ENCODE measurements at places on chromosomes 5 and 9. TPM values are rescaled to one million over a fixed set of nuclear protein-coding genes. Genes with fewer than 3 reads are reported as not detected.

- H3K4me3 ChIP-seq = no peak overlapping the region
- no peak overlapping the region for H3K27ac ChIP-seq
Observed at GRCh38 chr5:93246090-93246855, 334.7 kb downstream of the NR2F1-AS1 start.

DNA sequence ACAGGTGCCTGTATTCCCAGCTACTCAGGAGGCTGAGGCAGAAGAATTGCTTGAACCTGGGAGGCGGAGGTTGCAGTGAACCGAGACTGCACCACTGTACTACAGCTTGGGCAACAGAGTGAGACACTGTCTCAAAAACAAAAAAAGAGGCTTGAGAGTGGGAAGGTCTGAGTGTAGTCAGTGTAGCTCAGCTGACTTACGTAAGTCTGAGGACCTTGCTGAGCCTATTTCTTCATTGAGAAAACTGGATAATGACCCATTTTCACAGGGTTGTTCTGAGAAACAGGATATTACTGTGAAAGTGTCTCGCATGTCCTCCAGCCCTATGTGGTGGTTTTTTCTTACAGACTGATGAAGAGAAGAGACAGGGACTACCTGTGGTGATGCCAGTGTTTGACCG is 66.7 kb downstream of the WDR41 start:
- H3K27ac ChIP-seq = peak overlapping the region; percentile 85
- H3K4me3 ChIP-seq = no peak overlapping the region
- peaks cover 54% of the 10 kb centered on the region for H3K4me1 ChIP-seq
- H3K27me3 ChIP-seq = no peaks in the 10 kb centered on the region
- H3K36me3 ChIP-seq = no peaks in the 10 kb centered on the region
- DNase-seq = no peak

- no peaks in the 10 kb centered on the region for H3K4me1 ChIP-seq
- H3K27ac ChIP-seq = no peak overlapping the region
- no peaks in the 10 kb centered on the region for H3K27me3 ChIP-seq
- H3K4me3 ChIP-seq = no peak overlapping the region
Observed at GRCh38 chr9:68967800-68968199, 46.1 kb downstream of the PRKACG start.

Gene PDGFRB
- total RNA-seq = 5.9 TPM

Gene IFNE
- 0.34 TPM for total RNA-seq

Gene IFNA21
- total RNA-seq = not detected

DNA sequence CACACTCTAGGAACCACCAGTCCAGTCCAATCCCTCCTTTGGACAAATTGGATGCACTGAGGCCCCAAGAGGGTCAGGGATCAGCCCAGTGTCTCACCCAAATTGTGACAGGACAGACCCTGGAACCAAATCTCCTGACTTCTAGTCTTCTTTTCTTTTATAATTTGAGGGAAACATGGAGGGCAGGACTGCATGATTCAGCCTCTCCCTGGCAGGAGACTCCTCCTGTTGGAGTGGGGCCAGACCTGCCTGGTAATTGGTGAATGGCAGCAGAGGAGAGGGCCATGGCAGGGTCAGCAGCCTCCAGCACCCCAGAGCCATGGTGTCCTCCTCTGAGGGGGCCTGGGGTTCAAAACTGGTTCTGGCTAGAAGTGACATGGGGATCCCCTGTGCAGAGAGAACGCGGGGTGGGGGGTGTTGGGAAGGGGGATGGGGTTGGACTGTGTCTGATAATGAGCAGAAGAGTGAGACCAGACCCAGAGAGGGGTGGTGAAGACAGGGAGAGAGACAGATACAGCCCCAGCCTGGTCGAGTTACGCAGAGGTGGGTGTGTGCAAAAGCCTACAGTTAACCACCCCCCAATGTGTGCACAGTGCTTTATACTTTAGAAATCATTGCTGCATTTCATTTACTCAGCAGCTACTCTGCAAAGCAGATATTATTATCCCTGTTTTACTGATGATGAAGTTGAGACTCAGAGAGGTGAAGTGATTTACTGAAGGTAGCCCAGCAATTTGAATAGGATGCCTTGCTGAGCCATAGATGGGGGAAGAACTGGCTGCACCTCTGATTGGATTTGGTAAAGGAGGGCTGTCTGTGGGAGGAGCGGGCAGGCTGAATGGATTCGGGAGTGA is 3.8 kb upstream of the SYNPO start:
- no peaks in the 10 kb centered on the region for H3K27me3 ChIP-seq
- no peak overlapping the region for H3K4me3 ChIP-seq
- peaks cover 52% of the 10 kb centered on the region for H3K4me1 ChIP-seq
- no peaks in the 10 kb centered on the region for H3K36me3 ChIP-seq
- H3K27ac ChIP-seq = peak overlapping the region; percentile 79

- no peak overlapping the region for H3K27ac ChIP-seq
- no peaks in the 10 kb centered on the region for H3K4me1 ChIP-seq
- no peak overlapping the region for H3K4me3 ChIP-seq
- DNase-seq = no peak
- H3K36me3 ChIP-seq = no peaks in the 10 kb centered on the region
- H3K27me3 ChIP-seq = no peaks in the 10 kb centered on the region
Observed at GRCh38 chr9:79257790-79258351, 313.9 kb upstream of the TLE4 start.

Gene TTLL11
- 4.7 TPM for total RNA-seq

- DNase-seq = no peak
- no peaks in the 10 kb centered on the region for H3K27me3 ChIP-seq
- no peaks in the 10 kb centered on the region for H3K4me1 ChIP-seq
- H3K4me3 ChIP-seq = no peak overlapping the region
- no peak overlapping the region for H3K27ac ChIP-seq
Observed at GRCh38 chr9:132395560-132395959, 11.1 kb downstream of the TTF1 start.

GRCh38 chr5:174839196-174839595 is 114.8 kb downstream of the MSX2 start:
- H3K27ac ChIP-seq = no peak overlapping the region
- H3K27me3 ChIP-seq = no peaks in the 10 kb centered on the region
- H3K4me1 ChIP-seq = no peaks in the 10 kb centered on the region
- no peaks in the 10 kb centered on the region for H3K36me3 ChIP-seq

Gene C1QTNF3
- 4.4 TPM for total RNA-seq

- no peaks in the 10 kb centered on the region for H3K36me3 ChIP-seq
- H3K4me1 ChIP-seq = peaks cover 26% of the 10 kb centered on the region
- H3K4me3 ChIP-seq = no peak overlapping the region
- no peaks in the 10 kb centered on the region for H3K27me3 ChIP-seq
- peak overlapping the region; percentile 89 for H3K27ac ChIP-seq
Observed at GRCh38 chr5:173645437-173645807, 29.0 kb upstream of the BOD1 start.

Gene DNM1
- 3.9 TPM for total RNA-seq

DNA sequence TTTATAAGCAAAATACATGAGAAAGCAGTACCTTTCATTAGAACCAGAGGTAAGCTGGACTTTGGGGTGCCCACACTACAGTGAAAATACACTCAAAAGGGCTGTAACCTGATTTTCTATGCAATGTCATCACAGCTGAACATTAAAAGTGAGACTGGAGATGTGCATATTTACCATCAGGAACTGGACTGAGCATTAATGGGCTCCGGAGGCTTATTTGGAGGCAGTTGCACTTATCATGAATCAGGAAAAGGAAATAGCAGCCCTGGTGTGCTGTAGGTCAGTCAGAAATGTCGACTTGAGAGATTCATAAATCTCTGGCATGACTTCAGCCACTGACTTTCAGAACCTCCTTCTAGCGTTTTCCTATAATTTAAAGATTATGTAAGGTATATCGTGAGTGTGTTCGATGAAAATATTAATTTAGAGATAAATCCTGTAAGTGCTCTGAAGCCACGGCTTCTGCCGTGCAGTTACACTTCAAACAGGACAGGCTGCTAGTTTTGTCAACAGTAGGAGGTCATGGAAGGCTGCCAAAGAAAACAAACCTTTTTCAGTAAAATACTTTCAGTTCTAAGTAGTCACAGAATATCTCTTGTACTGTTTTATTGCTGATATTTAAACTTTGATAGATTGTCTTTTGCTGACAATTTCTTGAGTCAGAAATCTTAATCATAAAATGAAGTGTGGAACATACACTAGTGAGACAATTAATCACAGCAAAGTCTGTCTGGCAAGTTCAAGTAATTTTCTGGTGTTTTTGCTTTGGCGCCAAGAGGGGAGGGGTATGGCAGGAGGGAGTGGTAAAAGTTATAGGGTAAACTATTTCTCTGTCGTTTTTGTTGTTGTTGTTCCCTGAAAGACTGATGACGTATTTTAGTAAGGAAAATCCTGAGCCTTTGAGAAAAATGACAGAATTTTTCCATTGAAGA is 939.7 kb downstream of the NR2F1-AS1 start:
- no peak overlapping the region for H3K4me3 ChIP-seq
- no peak overlapping the region for H3K27ac ChIP-seq
- no peak for DNase-seq
- H3K36me3 ChIP-seq = no peaks in the 10 kb centered on the region
- H3K27me3 ChIP-seq = no peaks in the 10 kb centered on the region

Gene MFAP3
- 24.1 TPM for total RNA-seq

GRCh38 chr5:94086194-94086593 is 344.8 kb upstream of the POU5F2 start:
- H3K27me3 ChIP-seq = no peaks in the 10 kb centered on the region
- H3K4me1 ChIP-seq = no peaks in the 10 kb centered on the region
- no peak for DNase-seq
- H3K4me3 ChIP-seq = no peak overlapping the region
- no peaks in the 10 kb centered on the region for H3K36me3 ChIP-seq

DNA sequence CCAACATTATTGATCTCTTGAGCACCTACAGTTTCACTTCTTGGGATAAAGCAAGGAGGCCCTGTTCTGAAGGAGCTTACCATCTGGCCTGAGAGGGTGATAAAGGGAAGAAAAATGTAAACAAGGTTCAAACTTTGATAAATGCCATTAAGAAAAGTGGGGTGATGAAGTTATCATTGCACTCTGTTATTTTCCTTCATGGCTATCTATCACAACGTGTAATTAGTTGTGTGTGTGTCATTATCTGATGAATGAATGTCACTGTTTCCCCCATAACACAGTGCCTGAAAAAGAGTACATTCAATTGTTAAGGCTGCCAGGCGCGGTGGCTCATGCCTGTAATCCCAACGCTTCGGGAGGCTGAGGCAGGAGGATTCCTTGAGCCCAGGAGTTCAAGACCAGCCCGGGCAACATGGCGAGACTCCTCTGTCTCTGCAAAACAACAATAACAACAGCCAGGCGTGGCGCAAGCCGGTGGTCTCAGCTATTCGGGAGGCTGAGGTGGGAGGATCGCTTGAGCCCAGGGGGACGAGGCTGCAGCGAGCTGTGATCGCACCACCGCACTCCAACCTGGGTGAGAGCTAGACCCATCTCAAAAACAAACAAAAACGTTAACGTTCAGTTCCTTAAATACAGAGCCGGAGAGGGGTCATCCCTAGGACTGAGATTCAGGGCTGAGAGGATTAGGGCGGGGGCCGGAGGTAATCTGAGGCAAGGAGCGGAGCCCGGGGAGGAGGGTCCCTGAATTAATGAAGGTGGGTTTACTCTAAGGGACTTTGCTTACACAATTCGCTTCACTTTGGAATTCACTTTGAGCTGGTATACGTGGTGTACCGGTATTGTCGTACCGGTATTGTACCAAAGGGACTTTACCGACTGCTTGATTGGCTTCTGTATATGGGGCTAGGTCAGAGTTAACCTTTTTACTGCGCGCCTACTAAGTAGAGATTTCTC is 917 bp downstream of the NHP2 start:
- H3K36me3 ChIP-seq = no peaks in the 10 kb centered on the region
- peaks cover 5% of the 10 kb centered on the region for H3K4me1 ChIP-seq
- DNase-seq = no peak
- peak overlapping the region; percentile 92 for H3K27ac ChIP-seq
- H3K27me3 ChIP-seq = no peaks in the 10 kb centered on the region
- H3K4me3 ChIP-seq = peak overlapping the region; percentile 65

Gene IFNA2
- not detected for total RNA-seq

Gene KCNIP1
- total RNA-seq = not detected

Gene PCDHB13
- total RNA-seq = 0.12 TPM

Gene CD180
- not detected for total RNA-seq

GRCh38 chr9:93959739-93960154 is 4.6 kb upstream of the BARX1 start:
- H3K27me3 ChIP-seq = no peaks in the 10 kb centered on the region
- no peak overlapping the region for H3K27ac ChIP-seq
- no peak overlapping the region for H3K4me3 ChIP-seq
- no peaks in the 10 kb centered on the region for H3K4me1 ChIP-seq

GRCh38 chr5:122877518-122877917 is 32.1 kb downstream of the SNX24 start:
- no peaks in the 10 kb centered on the region for H3K4me1 ChIP-seq
- no peak overlapping the region for H3K4me3 ChIP-seq
- DNase-seq = no peak
- no peaks in the 10 kb centered on the region for H3K27me3 ChIP-seq
- H3K27ac ChIP-seq = no peak overlapping the region
- no peaks in the 10 kb centered on the region for H3K36me3 ChIP-seq

Gene SOX30
- total RNA-seq = 3.1 TPM

- no peak overlapping the region for H3K4me3 ChIP-seq
- no peak overlapping the region for H3K27ac ChIP-seq
- peaks cover 10% of the 10 kb centered on the region for H3K4me1 ChIP-seq
- H3K27me3 ChIP-seq = no peaks in the 10 kb centered on the region
- no peaks in the 10 kb centered on the region for H3K36me3 ChIP-seq
- no peak for DNase-seq
Observed at GRCh38 chr9:133583586-133583985, 25.6 kb downstream of the FAM163B start.

Gene TGFBI
- total RNA-seq = 131 TPM

Gene C5orf63
- 7.6 TPM for total RNA-seq

Gene OR2V2
- total RNA-seq = not detected

Gene GLRA1
- not detected for total RNA-seq

DNA sequence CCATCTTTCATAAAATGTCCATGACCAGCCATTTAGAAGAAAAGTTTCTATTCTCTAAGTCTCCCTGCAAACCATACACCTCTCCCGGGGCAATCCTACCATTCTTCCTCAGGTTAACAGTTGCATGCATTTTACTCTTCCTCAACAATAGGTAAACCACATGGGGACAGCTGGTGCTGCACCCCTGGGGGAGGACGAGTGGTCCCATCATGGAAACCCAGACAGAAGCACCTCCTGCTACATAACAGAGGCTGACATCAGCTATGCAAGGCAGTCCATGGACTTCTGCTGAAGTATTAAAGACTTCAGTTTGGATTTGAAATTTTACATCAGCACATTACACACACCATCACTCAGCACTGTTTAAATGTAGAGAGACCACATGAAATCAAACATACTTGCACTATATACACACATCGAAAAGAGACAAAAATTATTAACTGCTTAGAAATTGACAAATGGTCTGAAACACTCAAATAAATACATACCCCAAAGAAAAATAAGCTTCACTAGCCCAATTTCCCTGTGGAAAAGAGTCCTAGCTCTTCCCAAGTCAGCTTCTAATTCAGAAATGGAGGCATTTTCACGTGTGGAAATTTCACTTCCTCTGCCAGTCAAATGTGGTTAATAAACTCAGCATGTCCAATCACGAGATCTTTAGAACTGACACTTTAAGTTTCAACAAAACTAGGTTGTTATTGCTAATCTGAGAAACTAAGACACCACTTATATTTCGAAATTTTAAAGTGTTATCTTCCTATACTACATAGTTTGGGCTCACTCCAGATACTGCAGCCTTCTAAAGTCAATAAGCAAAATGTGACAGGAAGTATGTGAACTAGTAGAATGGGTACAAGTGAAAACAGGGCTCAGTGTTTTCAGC is 173.4 kb downstream of the ROR2 start:
- H3K4me1 ChIP-seq = no peaks in the 10 kb centered on the region
- H3K27ac ChIP-seq = no peak overlapping the region
- DNase-seq = no peak
- H3K36me3 ChIP-seq = no peaks in the 10 kb centered on the region
- H3K4me3 ChIP-seq = no peak overlapping the region

- no peak overlapping the region for H3K27ac ChIP-seq
- H3K4me1 ChIP-seq = no peaks in the 10 kb centered on the region
- no peak overlapping the region for H3K4me3 ChIP-seq
- no peaks in the 10 kb centered on the region for H3K36me3 ChIP-seq
Observed at GRCh38 chr5:106292654-106293053, 1378.1 kb downstream of the EFNA5 start.
